Heart left ventricle (tissue), 16 donors: ENCODE measurements at places on chromosomes 2 and 18. TPM values are rescaled to one million over a fixed set of nuclear protein-coding genes. Genes with fewer than 3 reads are reported as not detected.

GRCh38 chr2:19300961-19301360 lies 57.5 kb downstream of the OSR1 start:
- no peak overlapping the region for H3K27ac ChIP-seq
- no peak for DNase-seq
- H3K27me3 ChIP-seq = no peaks in the 10 kb centered on the region

DNA sequence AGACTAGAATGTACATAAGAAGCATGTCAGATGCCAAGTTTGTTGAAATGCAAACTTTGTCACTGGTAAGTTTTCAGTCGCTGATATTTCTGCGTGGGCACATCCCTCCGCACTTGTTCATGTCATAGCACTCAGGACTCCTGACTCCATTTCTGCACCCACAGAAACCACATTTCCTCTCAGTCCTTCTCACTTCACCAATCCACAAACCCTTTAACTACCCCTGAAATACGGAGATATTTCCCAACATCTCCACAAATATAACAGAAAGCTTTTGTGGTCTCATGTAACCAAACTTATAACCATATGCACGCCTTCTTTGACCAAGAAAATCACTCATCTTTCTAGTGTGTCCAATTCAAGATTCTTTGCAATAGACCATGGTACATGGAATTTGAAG lies 276.9 kb upstream of the ERBB4 start:
- H3K27me3 ChIP-seq = no peaks in the 10 kb centered on the region
- no peaks in the 10 kb centered on the region for H3K36me3 ChIP-seq
- H3K4me1 ChIP-seq = no peaks in the 10 kb centered on the region
- no peak overlapping the region for H3K4me3 ChIP-seq
- no peak for DNase-seq

DNA sequence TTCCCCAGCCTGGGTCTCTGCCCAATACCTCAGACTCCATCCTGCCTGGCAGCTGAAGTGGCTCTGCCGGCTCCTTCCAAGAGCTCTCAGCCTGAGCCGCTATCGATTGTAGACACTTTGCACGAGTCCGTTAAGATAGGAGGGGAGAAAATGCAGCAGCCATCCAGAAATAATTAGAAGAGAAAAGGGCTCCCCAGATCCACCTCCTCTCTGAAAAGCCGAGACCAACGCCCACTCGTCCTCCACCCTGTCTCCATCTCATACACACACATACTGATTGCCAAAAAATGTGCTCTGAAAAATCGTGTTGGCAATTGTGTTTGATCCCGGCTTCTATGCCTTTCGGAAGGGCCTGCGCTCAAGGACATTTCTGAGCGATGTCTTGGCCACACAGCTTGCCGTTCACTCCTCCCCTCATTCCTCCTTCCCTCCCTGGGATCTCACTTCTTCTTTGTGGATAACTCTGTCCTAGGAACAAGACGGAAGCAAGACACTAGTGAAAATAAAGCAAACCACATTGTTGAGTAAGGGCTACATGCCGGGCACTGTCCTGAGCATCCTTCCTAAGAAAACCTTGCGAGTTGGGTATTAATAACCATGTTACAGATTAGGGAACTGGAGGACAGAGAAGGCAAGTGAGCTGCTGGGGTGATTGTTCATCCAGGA lies 372.8 kb upstream of the MYT1L start:
- H3K36me3 ChIP-seq = no peaks in the 10 kb centered on the region
- no peak overlapping the region for H3K27ac ChIP-seq
- H3K27me3 ChIP-seq = peaks cover 15% of the 10 kb centered on the region
- H3K4me1 ChIP-seq = no peaks in the 10 kb centered on the region

GRCh38 chr2:218964041-218964771 lies 4.7 kb downstream of the CDK5R2 start:
- peaks cover 74% of the 10 kb centered on the region for H3K27me3 ChIP-seq
- H3K27ac ChIP-seq = no peak overlapping the region
- DNase-seq = no peak
- peaks cover 17% of the 10 kb centered on the region for H3K4me1 ChIP-seq
- H3K36me3 ChIP-seq = no peaks in the 10 kb centered on the region

DNA sequence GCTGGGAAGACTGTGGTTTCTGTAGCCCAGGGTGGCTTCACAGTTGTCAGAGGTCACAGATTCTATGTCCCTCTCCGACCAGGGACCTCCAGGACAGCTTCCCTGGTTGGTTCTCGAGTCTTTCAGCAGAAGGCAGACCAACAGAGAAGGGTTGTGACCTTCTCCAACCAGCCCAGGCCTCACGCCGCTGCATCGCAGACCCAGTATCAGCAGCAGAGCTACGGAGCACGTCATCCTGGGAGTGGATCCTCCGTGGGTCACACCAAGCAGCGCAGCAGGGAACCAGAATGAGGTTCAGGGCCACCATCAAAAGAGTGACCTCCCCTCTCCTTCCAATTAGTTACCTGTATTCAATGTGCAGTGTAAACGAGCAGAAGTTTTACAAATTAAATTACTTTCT lies 49.3 kb downstream of the ST3GAL5 start:
- peaks cover 9% of the 10 kb centered on the region for H3K36me3 ChIP-seq
- no peak for DNase-seq
- H3K27ac ChIP-seq = no peak overlapping the region
- no peaks in the 10 kb centered on the region for H3K27me3 ChIP-seq

- H3K27ac ChIP-seq = no peak overlapping the region
- H3K4me1 ChIP-seq = peaks cover 18% of the 10 kb centered on the region
- peaks cover 13% of the 10 kb centered on the region for H3K36me3 ChIP-seq
- no peak for DNase-seq
- H3K4me3 ChIP-seq = no peak overlapping the region
Observed at GRCh38 chr2:36464006-36464721, 108.6 kb downstream of the CRIM1 start.

DNA sequence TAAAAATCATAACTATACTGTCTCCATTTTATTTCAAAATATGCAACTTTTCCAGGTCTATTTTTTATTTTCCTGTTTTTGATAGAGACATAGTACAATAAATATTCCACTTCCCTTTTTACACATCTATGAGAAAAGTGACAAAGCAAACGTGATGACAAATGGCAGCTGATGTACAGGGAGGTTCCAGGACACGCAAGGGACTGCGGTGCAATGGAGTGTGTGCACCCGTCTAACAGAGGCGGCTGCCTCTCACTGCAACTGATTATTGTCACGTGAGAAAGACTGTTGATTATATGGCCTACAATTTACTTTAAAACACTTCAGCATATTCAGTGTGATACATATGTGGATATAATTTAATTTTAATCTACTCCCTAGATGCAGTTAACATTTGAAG lies 142.6 kb downstream of the LRRC30 start:
- H3K27me3 ChIP-seq = no peaks in the 10 kb centered on the region
- H3K4me1 ChIP-seq = peaks cover 27% of the 10 kb centered on the region
- H3K27ac ChIP-seq = no peak overlapping the region
- no peak overlapping the region for H3K4me3 ChIP-seq
- no peak for DNase-seq

DNA sequence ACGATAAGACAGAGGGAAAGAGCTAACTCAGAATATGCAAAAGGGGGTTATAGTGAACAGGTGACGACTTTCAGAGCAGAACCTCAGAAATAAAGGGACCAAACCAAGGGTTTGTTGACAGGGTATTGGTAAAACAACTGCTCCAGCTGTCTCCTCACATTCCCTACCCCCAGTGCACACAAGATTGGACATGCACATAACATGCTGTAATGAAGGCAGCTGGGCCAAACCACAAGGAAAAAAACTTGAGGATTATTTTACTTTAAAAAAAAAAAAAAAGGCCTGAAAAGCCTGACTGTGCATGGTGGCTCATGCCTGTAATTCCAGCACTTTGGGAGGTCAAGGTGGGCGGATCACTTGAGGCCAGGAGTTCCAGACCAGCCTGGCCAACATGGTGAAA lies 3.5 kb downstream of the RBM43 start:
- H3K36me3 ChIP-seq = no peaks in the 10 kb centered on the region
- H3K27ac ChIP-seq = no peak overlapping the region
- no peak overlapping the region for H3K4me3 ChIP-seq
- no peaks in the 10 kb centered on the region for H3K27me3 ChIP-seq
- DNase-seq = no peak

Gene SLC11A1
- total RNA-seq = 31.0 TPM

Gene TRAF3IP1
- 10.3 TPM for total RNA-seq

Gene ANKRD62
- total RNA-seq = not detected

Gene SERPINB11
- total RNA-seq = not detected

Gene UGT1A1
- total RNA-seq = not detected

Gene GPR35
- 0.76 TPM for total RNA-seq

Gene FANCL
- total RNA-seq = 9.4 TPM

Gene HIBCH
- 24.7 TPM for total RNA-seq
